Calu3 (cell line): ENCODE measurements at places on chromosomes 7 and 10. TPM values are rescaled to one million over a fixed set of nuclear protein-coding genes. Genes with fewer than 3 reads are reported as not detected.
A peak's percentile ranks its signal among the peaks of the same experiment; 100 is the strongest.

Gene HOXA2
- 1.9 and 3.2 TPM in 2 replicates for total RNA-seq

DNA sequence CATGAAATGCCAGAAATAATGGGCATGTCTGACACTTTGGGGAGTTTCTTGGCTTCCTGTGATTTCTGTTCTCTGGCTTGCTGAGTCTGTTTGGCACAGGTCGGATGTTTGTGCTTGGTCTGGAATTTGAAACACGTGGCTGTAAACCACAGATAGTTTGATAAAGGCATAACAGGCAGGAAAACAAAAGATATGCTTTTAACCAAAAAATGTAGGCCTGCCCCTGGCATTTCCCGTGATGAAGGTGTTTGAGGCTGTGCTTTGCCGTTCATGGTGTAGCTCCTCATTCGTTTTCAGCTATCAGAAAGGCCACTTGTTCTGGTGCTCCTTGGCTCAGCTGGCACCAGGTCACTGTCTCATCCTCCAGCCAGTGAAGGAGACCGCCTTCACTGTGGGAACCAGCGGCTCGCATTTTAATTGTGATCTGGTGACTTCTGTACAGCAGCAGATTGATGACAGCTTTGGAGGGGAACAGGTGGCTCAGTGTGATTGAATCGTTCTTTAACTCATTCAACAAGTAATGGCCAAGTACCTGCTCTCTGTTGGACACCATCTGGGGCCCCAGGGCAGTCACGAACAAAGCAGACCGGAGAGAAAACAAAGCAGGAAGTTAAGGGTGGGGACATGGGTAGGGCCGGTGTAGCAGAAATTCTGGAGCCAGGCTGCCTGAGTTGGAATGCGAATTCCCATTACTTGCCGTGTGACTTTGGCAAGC is 111.5 kb downstream of the CCNY start:
- peak; percentile 63 for DNase-seq

GRCh38 chr10:3698312-3698711 is 86.7 kb downstream of the KLF6 start:
- no peak for DNase-seq

- DNase-seq, result no peak
Observed at GRCh38 chr10:75127471-75127870, 16.0 kb downstream of the SAMD8 start.

Gene ARHGEF35
- 11.8 and 13.7 TPM in 2 replicates for total RNA-seq

GRCh38 chr7:101435461-101436220 is 73.0 kb downstream of the COL26A1 start:
- no peak for DNase-seq

DNA sequence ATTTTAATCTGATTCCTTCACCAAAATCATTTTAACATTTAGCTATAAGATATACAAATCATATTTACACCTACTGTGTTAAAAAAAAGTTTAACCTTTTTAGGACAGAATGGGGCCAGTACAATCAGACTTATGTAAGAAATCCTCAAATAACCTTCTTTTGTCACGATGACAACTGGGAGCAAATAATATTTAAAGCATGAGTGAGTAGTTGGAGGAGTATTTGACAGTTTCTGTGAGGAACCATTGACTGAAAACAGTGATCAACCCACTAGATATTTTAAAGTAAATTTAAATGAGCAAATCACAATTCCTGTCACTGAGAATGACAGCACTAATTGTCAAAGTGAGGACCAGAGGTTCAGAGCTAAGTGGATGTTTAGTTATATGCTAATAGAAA is 289.1 kb downstream of the CNTNAP2 start:
- DNase-seq, result no peak

Gene SSBP1
- 162 and 164 TPM in 2 replicates for total RNA-seq

DNA sequence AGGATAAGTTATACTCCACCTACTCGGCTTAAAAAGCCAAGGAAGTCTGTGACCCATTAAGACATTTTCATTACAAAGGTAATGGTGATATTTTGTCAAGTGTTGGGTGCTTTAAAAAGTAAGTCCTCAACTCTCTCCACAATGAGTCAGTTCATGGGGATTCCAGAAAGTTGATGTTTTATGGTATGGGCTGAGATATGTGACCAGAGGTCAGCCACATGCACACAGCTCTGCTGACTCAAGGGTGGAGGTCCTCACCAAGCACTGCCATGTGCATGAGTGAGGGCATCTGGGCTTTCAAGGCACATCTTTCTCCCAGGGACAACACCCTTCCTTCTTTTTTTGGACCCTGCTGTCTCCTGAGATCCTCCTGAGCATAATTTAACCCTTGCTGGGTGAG is 292.9 kb downstream of the PTEN start:
- DNase-seq, result no peak

- no peak for DNase-seq
Observed at GRCh38 chr7:13897819-13898218, 91.6 kb downstream of the ETV1 start.

Gene HELLS
- total RNA-seq, result 53.5 and 63.3 TPM in 2 replicates

DNA sequence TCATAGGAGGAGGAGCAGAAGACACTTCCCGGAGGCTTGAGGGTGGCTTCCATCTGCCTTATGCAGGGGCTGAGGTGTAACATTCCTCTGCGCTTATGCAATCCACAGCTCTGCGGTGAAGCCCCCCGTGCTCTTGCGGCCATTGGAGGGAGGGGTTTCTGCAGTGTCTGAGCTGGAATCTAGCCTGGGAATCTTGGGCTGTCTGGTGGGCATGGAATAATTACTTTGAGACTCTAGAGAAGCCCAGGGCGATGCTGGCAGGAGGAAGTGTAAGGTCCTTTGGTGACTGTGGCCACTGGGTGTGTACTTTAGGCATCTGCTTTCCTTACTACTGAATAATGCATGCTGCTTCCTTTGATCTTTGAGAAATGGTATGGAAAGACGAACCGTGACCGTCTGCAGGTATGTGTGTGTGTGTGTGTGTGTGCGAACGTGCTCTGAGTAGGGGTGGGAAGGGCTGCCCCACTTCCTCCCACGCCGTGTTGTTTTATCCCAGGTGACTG is 181.0 kb downstream of the PRPF18 start:
- DNase-seq, result no peak

GRCh38 chr7:69873512-69873911 is 275.2 kb downstream of the AUTS2 start:
- DNase-seq, result no peak

GRCh38 chr7:34759477-34760125 is 101.6 kb downstream of the NPSR1 start:
- DNase-seq, result peak; percentile 53

DNA sequence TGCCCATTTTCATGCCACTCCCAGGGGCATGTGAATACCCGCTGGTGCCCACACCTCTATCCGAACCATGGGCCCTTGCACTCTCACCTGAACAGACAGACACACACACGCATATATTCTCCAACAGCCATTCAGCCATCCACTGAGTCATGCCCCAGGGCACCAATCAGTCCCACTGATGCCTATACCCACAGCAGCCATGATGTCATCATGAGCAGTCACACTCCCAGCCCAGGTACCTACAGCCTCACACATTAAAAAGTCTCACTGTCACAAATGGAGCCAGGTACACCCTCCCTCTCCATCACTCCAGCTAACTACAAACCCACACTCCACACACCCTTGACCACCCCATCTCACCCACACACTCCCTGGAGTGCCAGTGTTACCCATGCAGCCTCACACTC is 12.2 kb downstream of the VSIR start:
- DNase-seq, result no peak

DNA sequence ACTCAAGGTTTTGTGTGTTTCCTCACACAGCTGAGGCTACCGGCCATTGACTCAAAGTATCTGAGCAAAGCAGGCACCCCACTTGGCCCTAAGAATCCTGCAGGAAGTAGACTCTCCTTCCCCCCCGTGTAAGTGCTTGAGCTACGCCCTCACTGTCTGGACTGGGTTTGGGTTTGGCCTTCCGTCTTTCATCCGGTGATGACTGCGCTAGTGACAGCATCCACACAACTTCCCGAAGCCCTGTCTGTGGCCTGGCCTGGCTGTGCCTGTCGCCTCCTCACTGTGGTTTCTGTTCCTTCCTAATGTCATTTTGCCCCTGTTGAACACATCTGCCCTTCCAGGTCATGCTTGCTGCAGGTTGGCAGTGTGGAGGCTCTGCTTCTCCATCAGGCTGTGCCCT is 14.5 kb downstream of the C7orf57 start:
- DNase-seq, result no peak

DNA sequence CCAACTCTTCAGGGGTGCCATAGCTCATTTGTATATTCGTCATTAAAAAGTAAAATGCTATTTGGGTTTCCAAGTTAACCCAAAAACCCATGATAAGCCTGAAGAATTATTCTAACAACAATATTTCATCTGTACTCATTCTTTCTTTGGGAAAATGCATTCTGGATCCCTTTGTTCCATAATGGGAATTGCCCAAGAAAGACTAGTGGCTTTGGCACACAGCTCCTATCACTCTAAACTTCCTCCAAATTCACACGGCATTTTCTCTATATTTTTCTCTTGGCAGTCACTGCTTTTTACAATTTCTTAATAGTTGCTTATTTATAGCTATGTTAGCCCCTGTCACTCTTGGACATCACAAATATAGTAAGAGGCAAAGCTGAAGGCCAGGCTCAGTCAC is 29.1 kb downstream of the CHCHD3 start:
- no peak for DNase-seq

- DNase-seq, result peak; percentile 28
Observed at GRCh38 chr10:23439452-23439960, 631 bp downstream of the OTUD1 start.

DNA sequence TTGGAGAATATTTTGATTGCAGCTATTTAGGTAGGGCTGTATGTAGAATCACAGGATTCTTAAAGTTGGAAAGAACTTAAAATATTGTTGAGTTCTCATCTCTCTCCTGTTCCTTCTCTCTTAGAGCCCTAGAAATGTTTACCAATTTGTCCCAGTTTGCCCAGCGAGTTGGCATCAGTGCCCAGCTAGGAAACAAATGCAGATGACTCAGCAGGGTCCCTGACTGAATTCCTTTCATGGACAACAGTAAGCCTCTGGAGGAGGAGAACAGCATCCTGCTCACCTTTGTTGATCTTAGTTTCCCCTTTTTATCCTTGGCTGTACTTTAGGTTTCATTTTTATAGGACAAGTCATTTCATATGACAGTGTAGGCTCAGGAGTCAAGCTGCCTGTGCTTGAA is 89.3 kb downstream of the SEC23IP start:
- DNase-seq, result no peak

Gene SLC29A3
- total RNA-seq, result 5.9 and 7.7 TPM in 2 replicates

DNA sequence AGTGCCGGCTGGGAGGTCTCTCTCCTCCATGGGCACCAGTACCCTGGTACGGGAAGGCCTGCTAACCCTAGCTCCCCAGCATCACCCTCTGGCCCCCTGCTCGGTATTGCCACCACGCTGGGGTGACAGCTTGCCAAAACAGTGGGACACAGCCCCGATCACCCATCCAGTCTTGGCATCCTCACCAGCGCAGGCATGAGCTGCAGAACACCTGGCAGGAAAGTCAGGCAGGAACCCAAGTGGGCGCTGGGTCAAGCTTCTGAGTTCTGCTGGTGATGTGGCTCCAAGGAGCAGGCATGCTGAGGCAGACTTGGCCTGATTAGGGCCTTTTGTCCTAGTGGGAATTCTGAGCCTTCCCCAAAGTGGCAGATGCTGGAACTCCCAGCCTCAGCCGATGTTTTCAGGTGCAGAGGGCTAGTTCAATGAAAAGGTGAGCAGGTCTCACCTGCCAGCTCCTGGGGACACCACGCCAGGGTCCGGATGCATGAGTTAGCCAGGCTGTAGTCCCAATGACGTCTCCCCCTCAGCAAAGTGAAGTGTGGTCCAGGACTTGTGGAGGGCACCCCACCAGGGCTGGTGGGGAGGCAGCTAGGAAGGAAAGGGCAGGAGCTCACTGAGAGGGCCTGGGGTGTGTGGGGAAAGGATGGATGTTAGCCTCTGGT is 8.5 kb upstream of the ZNF22 start:
- DNase-seq, result no peak

DNA sequence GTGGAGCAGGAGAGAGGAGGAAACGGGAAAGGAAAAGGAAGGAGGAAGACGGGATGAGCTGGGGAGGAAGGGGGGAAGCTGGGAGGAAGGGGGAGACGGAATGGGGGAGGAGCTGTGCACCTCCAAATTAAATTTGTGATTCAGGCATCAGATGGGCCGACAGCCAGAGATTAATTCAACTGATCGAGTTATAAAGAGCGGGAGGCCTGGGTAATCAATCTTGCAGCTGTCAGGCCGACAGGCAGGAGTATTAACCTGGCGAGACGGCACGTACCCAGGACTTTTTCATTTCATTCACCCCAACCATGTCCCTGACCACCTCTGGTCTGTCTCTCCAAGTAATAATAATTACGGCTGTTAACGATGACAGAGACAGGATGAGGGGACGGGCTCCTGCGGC is 26.2 kb downstream of the KAZALD1 start:
- DNase-seq, result no peak

DNA sequence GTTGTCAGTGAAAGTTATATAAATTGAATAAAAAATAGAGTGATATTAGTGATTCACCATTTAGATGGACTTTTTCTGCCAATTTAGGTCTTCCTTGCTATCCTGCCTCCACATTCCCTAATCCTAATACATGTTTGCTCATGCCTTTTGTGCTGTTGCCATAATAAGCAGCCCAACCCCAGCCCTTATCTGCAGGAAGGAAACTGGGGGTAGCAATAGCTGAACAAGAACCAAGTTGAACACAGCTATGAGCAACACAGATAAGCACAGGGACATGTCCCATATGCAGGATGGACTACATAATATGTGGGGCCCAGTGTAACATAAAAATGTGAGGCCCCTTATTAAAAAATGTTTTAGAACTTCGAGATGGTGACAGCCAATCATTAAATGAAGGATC is 91.2 kb upstream of the AHR start:
- DNase-seq, result peak; percentile 67

- DNase-seq, result peak; percentile 82
Observed at GRCh38 chr10:33335801-33336581, 1.5 kb upstream of the NRP1 start.

Gene HOGA1
- total RNA-seq, result 7.8 and 7.9 TPM in 2 replicates

GRCh38 chr7:93228302-93228701 is 2.0 kb upstream of the HEPACAM2 start:
- DNase-seq, result peak; percentile 51

DNA sequence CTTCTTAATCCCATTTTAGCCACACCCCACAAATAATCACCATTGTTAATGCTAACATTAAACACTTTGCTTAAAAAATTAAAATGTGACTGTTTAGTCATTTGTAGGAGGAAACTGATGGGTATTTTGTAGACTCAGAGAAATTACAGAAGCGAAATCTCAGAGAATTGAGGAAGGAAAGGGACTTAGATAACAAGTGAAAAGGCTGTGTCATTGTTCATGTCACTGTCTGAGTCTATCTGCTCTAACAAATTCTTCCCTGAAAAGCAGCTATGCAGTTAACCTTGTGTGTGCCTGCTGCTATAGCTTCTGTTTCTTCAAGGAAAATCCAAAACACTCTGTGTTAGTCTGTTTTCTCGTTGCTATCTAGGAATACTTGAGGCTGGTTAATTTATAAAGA is 40.9 kb upstream of the PLXDC2 start:
- DNase-seq, result no peak

DNA sequence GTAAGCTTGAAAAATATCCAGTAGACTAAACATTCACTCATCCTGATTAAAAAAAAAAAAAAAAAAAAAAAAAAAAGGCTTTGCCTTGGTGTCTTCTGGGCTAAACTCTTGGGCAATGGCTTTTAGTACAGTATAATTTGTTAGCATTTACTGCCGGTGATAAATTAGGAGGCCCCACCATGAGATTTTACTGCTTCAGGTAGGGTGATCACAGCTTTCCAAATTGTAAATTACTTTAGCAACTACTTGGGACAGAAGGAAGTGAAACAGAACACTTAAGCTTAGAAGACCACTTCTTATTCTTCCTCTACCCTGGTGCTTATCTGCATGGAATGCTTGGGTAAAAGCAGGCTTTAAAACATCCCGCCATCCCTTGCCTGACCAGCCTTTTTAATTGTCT is 152.1 kb downstream of the HIBADH start:
- DNase-seq, result no peak

Gene PSD
- total RNA-seq, result 0.34 and 0.35 TPM in 2 replicates

GRCh38 chr7:32150589-32150988 is 80.4 kb upstream of the PDE1C start:
- no peak for DNase-seq
